Non-pigmented ciliary epithelial cell (primary cell): ENCODE measurements at places on chromosomes 13 and 19.

GRCh38 chr19:2243274-2244124 is 5.6 kb upstream of the AMH start:
- DNase-seq = no peak

- no peak for DNase-seq
Measured at GRCh38 chr13:31110617-31111016, 51.1 kb downstream of the HSPH1 start.

DNA sequence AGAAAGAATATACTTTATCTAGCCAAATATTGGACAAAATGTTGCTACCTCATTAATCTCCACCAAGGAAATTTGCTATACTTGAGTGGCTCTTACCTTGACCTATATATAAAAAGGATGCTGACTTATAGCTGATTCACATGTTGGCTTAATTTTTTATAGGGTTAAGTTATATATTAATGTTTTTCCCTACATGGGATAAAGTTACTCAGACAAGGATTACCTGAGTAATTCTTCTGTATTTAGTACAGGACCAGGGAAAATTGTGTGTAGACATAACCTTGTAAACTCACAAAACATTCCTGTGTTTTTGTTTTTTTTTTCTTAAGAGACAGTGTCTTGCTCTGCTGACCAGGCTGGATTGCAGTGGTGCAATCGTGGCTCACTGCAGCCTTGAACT is 30.6 kb upstream of the SOHLH2 start:
- DNase-seq = no peak

DNA sequence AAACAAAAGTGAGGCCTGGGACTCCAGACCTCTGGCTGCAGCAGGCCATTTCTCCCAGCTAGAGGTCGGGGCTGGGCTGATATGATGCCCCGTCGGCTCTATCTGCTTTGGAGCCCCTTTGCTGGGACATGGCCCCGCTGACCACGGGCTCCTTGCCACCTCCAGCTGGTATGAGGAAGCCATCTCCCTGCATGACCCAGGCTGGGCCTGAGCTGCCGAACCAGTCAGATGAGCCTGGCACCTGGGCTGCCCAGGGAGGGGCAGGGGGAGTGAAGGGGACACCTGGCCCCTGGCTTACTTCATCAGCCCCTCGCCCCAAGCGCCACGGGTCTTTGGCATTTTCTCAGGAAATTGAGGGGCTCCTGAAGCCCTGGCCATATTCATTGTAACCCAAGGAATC is 7.8 kb downstream of the ZSWIM4 start:
- DNase-seq = no peak
